ENCODE measurements at places on chromosomes 6 and 20. TPM values are rescaled to one million over a fixed set of nuclear protein-coding genes. Genes with fewer than 3 reads are reported as not detected.

PDRG1 gene
- total RNA-seq, result 5.8 TPM

CNR1 gene
- not detected for total RNA-seq

HMGN3 gene
- total RNA-seq, result 22.5 TPM

SERPINB6 gene
- total RNA-seq, result 60.3 TPM

SNRNP48 gene
- total RNA-seq, result 5.2 TPM

EFCAB8 gene
- not detected for total RNA-seq

TFAP2A gene
- total RNA-seq, result 0.72 TPM

KHDRBS2 gene
- not detected for total RNA-seq

RAD21L1 gene
- under 0.01 TPM for total RNA-seq

ANGPT4 gene
- total RNA-seq, result not detected

BTNL2 gene
- total RNA-seq, result not detected

SLC35D3 gene
- total RNA-seq, result not detected

PNPLA1 gene
- not detected for total RNA-seq

DEFB132 gene
- total RNA-seq, result not detected

TAAR1 gene
- not detected for total RNA-seq

PDSS2 gene
- 8.9 TPM for total RNA-seq

SLC22A7 gene
- total RNA-seq, result not detected

RRAGD gene
- total RNA-seq, result not detected

CYP39A1 gene
- not detected for total RNA-seq

ALDH8A1 gene
- under 0.01 TPM for total RNA-seq

ALDH5A1 gene
- 0.36 TPM for total RNA-seq

GINS1 gene
- total RNA-seq, result 6.6 TPM

HLA-DRB5 gene
- total RNA-seq, result not detected

TBXT gene
- total RNA-seq, result not detected

STMN3 gene
- 20.3 TPM for total RNA-seq

TPD52L1 gene
- 10.8 TPM for total RNA-seq

HLA-DMB gene
- 0.28 TPM for total RNA-seq

SLC22A3 gene
- total RNA-seq, result not detected

RCAN2 gene
- 1.3 TPM for total RNA-seq

AIF1 gene
- not detected for total RNA-seq

UBR2 gene
- 42.8 TPM for total RNA-seq

Data from IMR-90 (cell line).